ENCODE measurements at places on chromosomes 16 and 17.

- DNase-seq = no peak
Observed at GRCh38 chr17:62722625-62723024, 85.5 kb downstream of the MARCHF10 start.

- DNase-seq = no peak
Observed at GRCh38 chr17:32277284-32277683, 11.7 kb downstream of the RHBDL3 start.

GRCh38 chr16:80503107-80503506 lies 37.7 kb upstream of the DYNLRB2 start:
- no peak for DNase-seq

- no peak for DNase-seq
Observed at GRCh38 chr16:89101303-89102040, 7.8 kb downstream of the ACSF3 start.

DNA sequence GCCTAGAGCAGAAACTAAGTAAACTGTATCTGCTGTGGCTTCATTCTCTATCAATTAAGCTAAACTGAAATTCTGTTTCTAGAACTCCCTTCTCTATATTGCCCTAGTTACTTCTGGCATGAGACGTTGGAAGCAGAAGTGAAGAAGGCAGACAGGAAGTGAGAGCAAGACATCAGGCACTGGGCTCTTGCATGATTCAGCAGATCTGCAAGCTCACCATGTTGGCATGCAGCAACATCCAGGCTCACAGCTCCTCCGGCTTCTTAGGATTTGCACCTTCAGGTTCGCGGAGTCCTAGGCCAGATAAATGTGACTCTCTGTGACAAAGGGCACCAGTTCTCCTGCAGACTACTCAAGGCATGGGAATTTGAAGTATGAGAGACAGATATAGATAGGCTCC lies 148.3 kb downstream of the CDH8 start:
- DNase-seq = no peak

- DNase-seq = no peak
Observed at GRCh38 chr17:16254773-16255400, 37.9 kb downstream of the PIGL start.

DNA sequence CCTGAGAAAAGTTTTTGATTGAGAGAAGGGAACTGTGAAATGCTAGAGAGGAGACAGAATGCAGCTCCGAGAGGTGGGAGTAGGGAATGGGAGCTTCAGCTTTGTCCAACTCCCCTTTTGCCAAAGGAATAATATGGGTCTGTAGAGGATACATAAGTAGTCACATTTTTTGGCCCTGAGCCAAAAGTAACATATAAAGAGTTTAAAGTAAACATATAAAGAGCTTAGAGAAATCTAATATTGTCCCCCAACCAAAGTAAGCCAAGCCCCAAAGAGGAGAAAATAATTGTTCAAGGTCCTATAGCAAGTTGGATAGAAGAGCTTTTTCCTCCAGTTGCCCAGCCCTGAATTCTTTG lies 215.1 kb downstream of the TMEM114 start:
- DNase-seq = no peak

GRCh38 chr17:66301864-66302741 lies at the start of gene PRKCA:
Gene PRKCA (plus strand): TSS chr17:66302613.
- peak; percentile 44 for DNase-seq

DNA sequence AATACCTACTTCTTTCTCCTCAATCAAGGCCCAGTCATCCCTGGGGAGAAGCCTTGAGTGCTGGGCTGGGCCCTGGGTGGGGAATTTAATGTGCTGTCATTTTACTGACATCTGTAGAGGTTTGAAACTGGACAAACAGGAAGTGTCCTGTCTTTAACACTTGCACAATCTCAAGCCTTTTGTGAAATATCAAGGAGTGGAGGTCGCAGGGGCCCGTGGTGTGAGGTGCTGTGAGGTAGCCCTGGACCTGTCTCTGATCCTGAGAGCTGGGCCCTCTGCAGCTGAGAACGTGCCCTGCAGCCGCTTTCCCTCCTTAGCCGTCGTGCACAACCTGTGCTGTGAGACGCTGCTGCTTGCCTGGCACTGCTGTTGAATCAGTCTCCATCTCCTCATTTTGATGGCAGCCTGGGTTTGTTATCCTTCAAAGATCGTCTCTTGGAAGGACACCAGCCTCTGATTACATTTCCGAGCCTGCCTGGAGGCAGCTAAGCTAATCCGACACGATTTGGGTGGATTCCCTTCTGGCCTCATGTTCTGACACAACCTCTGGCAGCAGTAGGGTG lies 29.9 kb downstream of the SMARCE1 start:
- DNase-seq = no peak

DNA sequence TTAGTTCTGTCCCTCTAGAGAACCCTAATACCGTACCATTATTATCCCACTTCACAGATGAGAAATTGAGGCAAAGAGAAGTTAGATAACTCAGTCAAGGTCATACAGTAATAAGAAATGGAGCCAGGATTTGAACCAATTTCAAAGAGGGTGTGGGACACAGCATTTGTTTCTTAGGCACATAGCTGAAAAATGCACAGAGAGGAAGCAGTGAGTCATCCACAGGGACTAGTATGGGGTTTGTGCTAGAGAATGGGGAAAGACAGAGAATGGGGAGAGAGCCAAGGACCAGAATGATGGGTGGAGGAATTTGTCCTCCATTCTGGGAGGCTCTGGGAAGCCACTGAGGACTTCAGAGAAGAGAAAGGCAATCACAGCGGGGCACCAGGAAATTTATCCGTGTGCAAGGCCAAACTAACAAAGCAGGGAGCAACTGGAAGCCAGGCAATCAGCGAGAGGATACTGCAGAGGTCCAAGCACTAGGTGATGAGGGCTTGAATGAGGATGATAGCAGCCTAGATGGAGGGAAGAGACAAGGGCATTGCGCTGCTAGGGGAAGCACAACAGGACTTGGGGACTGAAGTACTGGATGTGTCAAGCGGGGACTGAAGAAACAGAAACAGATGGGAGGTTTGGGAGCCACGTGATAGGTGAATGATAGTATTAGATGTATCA lies 78.1 kb upstream of the ZFHX3 start:
- no peak for DNase-seq

DNA sequence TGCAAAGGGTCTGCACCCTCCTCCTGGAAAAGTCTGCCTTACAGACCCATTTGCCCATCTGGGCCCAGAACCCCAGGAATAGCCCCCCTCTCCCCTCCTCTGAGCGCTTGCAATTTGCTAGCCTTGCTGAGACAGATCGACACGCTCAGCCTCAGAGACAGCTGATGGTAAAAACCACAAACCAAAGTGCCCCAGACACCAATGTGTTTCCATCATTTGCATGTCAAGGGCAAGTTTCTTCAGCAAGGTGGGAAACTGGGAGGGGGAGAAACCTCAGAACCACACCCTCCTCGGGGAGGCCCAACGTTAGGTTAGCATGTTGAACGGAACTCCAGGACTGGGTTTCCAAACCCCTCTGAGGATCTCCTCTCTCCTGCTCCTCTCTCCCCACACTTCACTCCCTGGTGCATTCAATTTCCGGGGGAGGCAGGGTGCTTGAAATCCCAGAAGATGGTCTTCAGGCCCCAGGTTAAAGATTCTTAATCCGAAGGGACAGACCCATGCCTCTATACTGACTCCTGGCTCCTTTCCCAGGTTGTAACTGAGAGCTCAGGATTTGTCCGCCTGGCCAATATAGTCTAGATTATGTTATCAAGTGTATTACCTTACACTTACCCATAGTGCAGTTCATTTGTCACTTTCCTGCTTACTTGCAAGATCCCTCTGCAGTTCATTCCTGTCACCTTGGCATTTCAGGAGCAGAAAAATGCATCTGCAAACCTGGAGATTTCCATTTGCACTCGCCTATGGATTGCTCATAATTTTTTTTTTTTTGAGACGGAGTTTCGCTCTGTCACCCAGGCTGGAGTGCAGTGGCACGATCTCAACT lies 1.3 kb upstream of the CUEDC1 start:
- no peak for DNase-seq

- DNase-seq = no peak
Observed at GRCh38 chr17:75090871-75091854, 3.4 kb downstream of the SLC16A5 start.

DNA sequence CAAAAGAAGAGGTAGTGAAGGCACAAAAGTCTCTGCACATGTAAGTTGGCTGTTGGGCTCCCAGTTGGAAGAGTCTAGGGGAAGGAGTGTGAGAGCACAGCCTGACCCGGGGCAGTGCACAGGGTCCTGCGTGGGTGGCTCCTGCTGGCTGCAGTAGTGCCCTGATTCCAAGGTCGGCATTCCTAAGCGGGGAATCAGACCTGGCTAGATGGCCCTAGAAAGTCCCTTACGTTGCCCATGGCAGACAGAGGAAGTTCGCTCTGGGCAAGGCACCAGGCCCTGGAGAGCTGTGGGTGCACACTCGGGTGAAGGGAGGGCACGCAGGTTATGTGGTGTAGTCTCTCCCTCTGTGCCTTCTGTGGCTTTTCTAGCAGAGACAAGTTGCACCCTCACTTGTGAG lies 22.8 kb upstream of the SLC5A11 start:
- DNase-seq = no peak

DNA sequence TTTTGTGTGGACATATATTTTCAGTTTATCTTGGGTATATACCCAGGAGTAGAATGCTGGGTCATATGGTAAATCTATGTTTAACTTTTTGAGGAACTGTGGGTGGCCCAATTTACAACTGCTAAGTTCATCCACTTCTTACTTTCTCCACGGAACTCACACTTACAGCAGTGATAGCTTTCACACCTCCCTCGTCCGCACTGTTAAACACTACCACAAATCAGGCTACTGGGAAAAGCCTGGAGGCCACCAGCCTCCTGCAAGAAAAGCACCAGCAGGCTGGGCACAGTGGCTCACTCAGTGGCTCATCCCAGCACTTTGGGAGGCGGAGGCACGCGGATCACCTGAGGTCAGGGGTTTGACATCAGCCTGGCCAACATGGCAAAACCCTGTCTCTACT lies 14.7 kb upstream of the ZG16 start:
- DNase-seq = no peak

DNA sequence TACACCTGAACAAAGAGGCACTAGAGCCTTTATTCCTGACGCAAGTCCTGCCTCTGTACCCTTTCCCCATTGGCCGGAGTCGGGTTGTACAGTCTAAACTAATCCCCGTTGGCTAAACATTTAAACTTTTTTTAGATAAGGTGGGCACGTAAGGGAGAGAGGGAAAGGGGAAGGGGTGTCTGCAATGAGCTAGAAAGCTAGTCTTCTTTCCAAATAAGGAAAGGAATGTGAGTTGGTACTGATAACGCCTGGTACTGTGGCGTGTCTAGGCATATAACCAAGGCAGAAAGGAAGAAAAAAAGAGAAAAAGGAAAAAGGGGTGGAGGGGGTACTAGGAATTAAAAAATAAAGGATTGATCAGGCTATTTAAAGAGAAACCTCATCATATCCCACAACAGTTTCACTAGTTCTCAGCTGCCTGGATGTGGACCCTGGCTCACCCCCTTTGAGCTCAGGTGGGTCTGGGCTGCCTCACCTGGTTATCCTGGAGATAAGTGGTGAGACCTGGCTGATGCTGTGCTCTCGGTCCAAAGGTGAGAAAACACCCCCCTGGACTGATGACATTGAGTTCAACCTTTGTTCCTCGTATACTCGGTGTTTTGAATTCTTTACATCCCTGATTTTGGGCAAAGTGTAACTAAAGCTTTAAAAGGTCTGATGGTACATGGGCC lies 90.9 kb upstream of the EEF2KMT start:
- no peak for DNase-seq

GRCh38 chr17:73192206-73192893 lies 505 bp upstream of the COG1 start:
- peak; percentile 86 for DNase-seq

DNA sequence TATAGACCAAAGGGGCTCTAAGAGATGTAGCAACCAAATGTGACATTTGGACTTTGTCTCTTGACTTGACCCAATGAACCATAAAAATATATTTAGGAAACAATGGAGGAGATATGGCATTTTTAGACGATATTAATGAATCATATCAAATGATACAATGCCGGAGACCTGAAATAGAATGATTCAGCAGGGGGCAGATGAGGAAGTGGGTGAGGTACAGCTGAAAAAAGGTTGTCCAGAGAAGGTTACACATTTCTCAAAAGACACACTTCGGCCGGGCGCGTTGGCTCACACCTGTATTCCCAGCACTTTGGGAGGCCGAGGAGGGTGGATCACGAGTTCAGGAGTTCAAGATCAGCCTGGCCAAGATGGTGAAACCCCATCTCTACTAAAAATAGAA lies 16.5 kb upstream of the SNN start:
- no peak for DNase-seq

Measured in NCI-H1930 (cell line).